Pancreas (tissue), 10 donors: ENCODE measurements at places on chromosomes 4 and X.

- peak; percentile 21 for DNase-seq
Observed at GRCh38 chr4:6122496-6122895, 77.9 kb downstream of the JAKMIP1 start.

GRCh38 chrX:123392921-123393320, 208.8 kb downstream of the GRIA3 start:
- DNase-seq: no peak

DNA sequence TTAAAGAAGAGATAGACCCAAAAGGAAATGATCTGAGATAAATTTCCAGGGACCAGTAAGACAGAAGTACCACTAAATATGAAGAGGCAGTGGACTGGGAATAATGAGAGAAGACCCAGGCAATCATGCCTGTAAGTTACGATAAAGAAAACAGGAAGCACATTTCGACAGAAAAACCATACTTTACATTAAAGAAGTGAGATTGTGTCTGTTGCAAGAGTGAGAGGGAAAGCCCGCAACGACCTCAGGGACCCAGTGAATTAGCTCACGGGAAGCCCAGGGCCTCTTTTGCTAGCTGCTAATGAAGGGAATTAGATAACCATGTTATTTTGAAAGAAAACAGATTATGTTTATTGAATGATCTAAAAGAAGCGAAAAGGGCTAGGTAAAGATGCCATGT, 28.9 kb upstream of the ACSL1 start:
- no peak for DNase-seq

DNA sequence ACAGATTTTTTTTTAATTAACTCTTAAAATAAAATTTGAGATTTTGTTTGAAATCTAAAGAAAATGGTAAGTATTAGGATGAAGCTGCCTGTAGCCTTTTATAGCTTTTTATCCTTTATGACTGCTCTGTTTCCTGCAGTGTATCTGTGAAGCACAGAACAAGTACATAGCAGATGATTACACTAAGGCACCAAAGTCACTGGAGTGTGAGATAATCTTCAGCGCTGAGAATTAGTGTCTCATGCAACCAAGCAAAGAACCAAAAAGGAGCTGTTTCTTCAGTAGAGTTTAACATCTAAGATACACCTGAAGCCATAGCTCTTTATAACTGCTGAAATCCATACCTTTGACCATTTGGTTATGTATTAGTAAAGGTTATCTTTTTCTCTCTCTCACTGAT, 1989.8 kb upstream of the PCDH10 start:
- DNase-seq: no peak

GRCh38 chr4:92812652-92813051, 508.9 kb downstream of the GRID2 start:
- no peak for DNase-seq

DNA sequence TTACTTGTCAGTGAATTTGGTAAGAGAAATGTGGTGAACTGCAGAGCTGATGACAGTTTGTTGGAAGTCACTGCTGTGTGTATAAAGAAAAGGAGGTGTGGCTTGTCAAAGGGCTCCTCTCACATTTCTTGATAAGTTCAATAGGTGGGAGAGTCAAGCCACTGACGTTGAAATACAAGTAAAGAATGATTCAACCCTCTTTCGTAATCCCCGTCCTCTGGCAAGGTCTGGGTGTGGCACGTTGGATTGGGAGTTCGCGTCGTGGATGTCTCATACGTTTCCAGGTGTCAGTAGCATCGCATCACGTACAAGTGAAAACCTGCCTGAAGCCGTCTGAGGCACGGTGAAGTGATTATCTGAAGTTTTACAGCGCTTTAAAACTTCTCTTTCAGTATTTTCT, 76.4 kb downstream of the EGF start:
- no peak for DNase-seq

GRCh38 chr4:2839060-2839459, 4.6 kb upstream of the ADD1 start:
- no peak for DNase-seq

GRCh38 chr4:58587856-58588255, 1477.7 kb upstream of the IGFBP7 start:
- DNase-seq: no peak

- DNase-seq: peak; percentile 77
Observed at GRCh38 chrX:65644621-65645289, 22.7 kb upstream of the MSN start.

DNA sequence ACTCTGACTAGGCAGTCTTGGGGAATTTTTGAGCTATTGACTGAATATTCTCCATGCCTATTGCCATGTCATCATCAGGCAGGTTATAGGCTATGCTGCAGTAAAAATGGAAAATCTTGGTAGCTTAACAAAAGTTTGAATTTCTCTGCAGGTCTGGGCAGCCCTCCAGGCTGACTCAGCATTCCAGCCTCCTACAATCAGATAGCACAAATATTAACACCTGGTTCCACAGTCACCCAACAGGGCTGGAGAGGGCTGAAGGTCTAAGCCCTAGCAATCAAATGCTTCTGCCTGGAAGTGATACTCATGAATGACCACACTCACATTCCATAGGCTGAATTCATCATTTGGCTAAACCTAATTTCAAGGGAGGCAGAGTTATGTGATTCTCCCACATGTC, 9.6 kb upstream of the PPP3CA start:
- DNase-seq: peak; percentile 62

DNA sequence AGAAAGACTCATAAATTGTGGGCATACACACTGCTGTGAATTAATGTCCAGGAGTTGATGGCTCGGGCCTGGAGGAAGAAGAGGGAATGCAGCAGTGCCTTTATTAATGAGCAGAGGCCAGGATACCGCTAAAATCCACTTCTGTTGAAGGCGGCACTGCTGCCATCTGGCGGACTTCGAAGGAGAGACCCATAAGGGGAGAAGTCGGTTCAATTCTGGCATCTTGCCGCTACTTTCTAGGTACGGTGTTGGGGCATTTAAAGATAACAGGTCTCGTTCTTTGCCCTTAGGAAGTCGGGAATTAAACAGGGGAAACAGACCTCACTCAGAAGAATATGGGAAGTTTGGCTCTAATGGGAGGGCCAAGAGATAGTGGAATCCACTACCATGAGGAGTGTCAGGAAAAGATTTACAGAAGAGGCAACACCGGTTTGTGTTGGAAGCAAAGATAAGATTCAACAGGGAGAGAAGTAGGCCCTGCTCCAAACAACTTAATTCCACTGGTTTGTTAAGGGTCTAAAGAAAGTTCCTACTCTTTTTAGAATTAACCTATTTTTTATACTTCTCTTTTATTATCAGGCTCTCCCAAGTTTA, 133.6 kb upstream of the GIMD1 start:
- DNase-seq: peak; percentile 66

DNA sequence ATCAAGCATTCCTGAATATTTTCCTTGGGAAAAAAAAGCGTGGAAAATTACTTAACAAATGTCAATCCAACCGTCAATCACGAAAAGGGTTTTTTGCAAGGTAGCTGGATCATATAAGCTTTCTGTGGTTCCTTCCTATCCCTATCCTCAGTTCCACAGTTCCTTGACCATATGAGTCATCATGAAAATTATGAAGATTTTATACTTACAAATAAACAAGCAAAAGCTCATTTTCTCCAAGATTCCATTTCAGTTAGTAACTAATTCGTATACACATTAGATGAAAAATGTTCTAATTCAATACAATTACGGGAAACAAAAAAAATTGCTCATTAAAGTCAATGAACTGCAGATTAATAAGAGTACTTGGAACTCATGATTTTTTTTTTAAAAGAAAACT, 228.8 kb downstream of the NSUN7 start:
- no peak for DNase-seq

- no peak for DNase-seq
Observed at GRCh38 chr4:174377613-174378012, 93.9 kb downstream of the CEP44 start.

DNA sequence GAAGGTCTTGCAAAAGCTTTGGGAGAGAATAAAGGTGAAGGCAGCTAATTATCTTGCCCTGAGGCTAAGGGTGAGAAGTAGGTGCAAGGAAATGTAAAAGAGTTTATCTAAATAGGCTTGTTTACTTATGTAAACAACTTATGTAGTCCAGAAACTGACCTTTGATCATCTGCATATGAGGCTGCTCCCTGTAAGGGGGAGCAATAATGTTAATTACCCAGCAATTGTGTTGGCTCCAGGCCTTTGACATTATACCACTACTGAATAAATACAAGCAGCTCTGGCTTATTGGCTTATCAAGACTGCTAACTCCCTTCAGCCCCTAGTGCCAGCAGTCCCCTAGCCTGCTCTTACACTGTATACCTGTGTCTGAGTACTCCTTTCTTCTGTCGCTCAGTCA, 303.7 kb upstream of the GNPDA2 start:
- DNase-seq: no peak

GRCh38 chr4:176002007-176002613, 63.5 kb upstream of the WDR17 start:
- DNase-seq: peak; percentile 74

- DNase-seq: no peak
Observed at GRCh38 chrX:68865300-68865699, 36.5 kb downstream of the EFNB1 start.

- DNase-seq: no peak
Observed at GRCh38 chrX:41381685-41382084, 47.7 kb downstream of the DDX3X start.

DNA sequence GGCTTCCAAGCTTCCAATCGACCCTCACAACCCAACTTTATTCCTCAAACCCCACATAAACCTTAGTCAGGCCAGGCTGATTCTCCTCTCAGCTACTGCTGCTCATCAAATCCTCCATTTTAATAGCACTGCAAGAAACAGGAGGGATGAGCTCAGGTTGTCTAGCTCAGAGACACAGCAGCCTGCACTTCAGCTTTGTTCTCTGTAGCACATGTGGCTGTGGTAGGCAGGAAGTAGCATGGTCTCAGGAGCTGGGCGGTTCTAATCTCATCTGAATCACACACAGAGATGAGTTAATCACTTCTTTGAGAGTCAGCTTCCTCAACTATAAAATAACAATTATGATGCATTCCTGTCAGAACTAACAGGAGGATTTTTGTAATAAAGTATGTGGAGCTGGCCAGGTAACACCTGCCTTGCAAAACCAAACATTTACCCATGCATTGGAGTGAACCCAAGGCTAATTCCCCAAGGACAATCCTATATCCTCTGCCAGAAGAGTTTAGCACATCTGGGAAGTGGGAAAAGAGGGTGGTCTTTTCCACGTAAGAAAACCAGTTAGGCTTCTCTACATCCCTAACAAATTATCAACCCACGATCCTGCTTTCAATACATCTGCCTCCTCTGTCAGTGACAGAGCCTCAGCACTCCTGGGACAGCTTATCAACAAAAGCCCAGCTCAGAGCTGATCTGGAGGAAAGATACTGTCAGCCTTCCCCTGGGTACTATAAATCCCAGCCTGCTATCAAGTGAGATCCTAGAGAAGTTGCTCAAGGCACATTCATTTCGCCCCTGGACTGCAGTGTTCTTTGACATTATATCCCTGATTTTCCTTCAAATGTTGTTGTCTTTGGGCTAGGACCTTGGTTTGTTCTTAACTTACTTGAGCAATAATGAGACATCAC, 32.8 kb downstream of the ELOVL6 start:
- DNase-seq: no peak

DNA sequence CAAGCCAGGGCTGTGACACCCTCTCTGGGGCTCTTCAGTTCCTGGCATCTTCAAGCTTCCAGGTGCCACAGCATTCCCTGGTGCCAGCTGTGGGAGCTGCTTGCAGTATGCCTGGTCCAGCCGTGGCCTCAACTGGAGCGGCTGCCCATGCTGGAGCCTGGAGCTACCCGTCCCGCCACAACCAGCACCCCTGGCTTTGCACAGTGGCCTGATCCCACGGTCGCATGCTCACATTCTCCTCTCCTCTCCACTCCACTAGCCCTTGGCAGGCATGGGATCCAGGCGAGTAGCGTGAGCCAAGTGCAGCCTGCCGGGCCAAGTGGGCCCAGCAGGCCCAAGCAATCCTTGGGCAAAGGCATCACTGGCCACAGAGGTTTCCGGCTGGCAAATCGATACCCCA, 81.7 kb downstream of the PPP4R3C start:
- no peak for DNase-seq

DNA sequence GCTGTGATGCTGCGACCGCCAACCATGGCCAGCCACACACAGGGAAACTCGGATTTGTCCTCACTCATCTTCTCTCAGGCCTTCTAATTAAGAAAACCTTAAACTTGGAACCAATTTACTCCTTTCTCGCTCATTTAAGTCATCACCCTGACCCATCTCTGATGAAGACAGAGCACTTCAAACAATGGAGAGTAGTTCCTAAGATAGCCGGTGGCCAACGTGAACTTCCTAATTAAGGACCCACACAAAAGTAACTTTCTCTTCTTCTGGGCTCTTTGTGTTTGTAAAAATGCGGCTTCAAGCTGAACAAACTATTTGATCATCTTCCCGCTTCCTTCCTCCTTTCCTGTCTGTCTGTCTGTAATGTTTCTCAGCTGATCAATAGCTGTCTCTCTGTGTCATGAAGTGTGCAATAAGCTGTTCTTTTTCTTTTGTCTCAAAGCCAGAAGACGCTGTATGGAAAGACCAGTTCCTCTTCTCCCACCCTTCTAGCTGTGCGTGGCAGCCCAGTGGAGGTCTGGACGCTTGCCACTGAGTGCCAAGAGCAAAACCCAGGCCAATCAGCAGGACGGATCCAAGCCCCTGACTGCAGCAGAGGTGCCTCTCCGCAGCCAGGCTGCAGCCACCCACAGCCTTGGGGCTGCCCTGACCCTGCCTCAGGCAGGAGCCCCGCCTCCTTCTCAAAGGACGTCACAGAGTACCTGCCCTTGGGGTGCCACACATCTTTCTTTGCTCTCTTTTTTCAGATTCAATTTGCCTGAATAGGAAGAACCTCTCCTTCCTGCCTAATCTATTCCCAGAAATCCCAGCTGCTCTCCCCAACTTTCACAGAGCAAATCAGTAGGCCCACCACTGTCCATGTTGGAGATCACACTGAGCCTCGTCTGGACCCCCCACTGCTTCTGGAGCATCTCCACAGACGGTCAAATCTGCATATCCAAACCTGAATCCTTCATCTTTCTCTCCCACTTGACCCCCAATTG, 59.3 kb downstream of the MAML3 start:
- DNase-seq: peak; percentile 80

DNA sequence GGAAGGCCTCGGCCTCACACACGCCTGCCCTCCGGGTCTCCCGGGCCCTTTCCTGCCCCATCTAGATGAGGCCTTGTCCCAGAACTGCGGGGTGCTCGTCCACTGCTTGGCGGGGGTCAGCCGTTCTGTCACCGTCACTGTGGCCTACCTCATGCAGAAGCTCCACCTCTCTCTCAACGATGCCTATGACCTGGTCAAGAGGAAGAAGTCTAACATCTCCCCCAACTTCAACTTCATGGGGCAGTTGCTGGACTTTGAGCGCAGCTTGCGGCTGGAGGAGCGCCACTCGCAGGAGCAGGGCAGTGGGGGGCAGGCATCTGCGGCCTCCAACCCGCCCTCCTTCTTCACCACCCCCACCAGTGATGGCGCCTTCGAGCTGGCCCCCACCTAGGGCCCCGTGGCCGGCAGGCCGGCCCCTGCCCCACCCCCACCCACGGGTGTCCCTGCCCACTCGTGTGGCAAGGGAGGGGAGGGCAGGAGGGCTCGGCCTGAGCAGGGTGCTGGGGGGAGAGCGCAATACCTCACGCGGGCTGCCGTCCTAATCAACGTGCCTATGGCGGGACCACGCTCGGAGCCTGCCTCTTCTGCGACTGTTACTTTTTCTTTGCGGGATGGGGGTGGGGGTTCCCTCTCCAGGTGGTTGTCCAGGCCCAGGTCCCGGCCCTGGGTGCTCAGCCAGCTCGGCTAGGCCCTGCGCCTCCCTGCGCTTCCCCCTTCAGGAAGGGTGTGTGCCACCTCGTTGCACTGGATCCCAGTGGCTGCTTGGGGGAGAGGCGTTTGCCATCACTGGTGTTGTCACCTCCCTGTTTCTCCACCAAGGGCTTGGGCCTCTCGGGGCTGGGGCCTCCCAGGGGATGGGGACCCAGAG, 3.1 kb downstream of the DUSP9 start:
- DNase-seq: peak; percentile 55
